AG10803 (cell line): ENCODE measurements at places on chromosomes 12 and 14.
A peak's percentile ranks its signal among the peaks of the same experiment; 100 is the strongest.

GRCh38 chr14:68464711-68465110 lies 328.2 kb downstream of the ZFP36L1 start:
- DNase-seq = peak; percentile 55

GRCh38 chr12:117098361-117099217 lies 627 bp downstream of the TESC start:
- no peak for DNase-seq

DNA sequence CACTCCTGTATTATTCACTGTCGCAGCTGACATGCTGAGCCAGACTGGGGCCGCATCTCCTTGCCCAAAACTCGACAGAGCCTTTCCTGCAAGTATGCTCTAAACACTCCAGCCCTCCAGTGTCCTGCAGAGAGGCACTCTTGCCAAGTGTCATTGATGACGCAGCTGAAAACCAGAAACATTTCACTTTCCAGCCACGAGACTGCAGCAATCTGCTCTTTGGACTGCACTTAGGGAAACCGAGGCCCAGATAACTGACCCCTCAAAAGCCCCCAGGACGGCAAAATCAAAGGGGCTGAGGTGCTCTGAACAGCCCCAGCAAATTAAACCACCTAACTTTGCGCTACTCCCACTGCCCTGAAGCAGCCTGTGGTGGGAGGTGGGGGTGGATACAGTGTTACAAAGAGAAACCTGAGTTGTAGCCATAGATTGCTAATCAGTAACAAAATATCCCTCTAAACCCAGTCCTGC lies 2.6 kb downstream of the CCDC85C start:
- peak; percentile 32 for DNase-seq

GRCh38 chr12:56119361-56119796 lies 1.3 kb downstream of the ZC3H10 start:
- peak; percentile 96 for DNase-seq

DNA sequence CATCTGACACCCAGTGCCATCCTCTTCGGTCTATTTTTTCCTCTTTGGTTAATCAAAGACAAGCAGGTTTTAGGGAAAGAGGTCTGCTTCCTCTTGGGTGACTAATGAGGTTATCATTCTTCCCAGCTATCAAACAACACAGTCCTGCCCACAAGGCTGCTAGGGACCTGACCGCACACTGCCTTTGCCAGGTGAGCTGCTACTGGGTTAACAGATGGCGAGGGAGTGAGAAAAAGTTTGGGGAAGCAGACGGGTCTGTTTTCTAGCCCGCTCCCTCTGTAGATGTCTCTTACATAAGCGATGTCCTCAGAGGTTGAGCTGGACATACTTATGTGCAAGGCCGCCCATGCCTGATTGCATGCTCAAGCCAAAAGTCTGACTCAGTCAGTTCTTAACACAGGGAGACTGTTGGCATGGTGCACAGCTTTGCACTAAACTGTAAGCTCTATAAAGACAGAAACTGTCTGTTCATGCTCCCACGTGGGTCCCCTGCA lies 94.1 kb downstream of the SLC15A4 start:
- DNase-seq = no peak

DNA sequence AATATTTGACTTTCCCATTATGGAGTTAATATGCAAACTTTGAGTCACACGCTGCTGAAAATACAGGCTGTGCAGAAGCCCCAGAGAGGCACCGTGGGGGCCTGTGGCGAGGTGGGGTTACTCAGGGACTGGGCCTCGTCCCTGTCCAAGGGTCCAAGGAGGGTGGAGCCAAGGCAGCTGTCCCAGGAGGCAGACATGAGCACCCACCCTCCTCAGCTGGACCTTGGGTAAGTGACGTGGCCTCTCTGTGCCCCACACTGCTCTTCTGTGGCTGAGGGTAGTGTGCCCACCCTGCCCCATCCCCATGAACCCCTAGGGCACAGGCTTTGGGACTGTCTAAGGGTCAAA lies 39.4 kb downstream of the FAM222A start:
- DNase-seq = no peak

DNA sequence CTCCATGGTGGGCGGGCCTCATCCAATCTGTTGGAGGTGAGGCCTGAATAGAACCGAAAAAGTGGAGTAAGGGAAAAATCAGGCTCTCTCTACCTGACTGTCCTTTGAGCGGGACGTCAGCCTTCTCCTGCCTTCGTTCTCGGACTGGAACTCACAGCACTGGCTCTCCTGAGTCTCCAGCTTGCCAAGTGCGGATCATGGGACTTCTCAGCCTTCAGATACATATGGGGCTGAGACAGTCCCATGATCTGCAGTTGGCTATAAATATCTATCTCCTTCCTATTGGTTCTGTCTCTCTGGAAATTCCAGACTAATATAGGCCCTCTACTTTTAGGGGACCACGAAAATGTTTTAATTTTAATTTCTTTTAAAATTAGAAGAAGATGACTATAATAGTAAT lies 29.7 kb upstream of the PLEK2 start:
- no peak for DNase-seq

DNA sequence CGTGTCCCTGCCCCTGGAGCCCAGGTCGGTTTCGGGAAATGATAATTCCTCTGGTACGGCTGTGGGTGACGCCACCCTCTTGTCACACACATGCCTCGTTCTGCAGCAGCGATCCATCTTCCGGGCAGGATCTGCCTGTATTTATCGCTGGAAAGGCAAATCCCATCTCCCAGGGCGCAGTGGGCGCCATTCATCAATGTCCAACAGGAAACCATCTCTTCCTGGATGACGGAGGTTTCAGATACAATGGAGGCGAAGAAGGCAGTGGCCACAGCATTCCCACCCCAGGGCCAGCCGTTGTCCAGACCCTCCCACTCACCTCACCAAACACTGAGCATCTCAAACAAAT lies 74.2 kb downstream of the NOC4L start:
- DNase-seq = no peak

- no peak for DNase-seq
These were observed 52.9 kb upstream of the BCL2L14 start for GRCh38 chr12:12017798-12018197.

- DNase-seq = no peak
These were observed 8.1 kb upstream of the EIF2S3B start for GRCh38 chr12:10497602-10498001.

GRCh38 chr14:50964683-50965390 lies 20.6 kb upstream of the PYGL start:
- DNase-seq = peak; percentile 93

GRCh38 chr14:64465831-64466554 lies 694 bp downstream of the AKAP5 start:
- peak; percentile 48 for DNase-seq

- peak; percentile 6 for DNase-seq
These were observed 391.8 kb upstream of the PRICKLE1 start for GRCh38 chr12:42981379-42981778.

DNA sequence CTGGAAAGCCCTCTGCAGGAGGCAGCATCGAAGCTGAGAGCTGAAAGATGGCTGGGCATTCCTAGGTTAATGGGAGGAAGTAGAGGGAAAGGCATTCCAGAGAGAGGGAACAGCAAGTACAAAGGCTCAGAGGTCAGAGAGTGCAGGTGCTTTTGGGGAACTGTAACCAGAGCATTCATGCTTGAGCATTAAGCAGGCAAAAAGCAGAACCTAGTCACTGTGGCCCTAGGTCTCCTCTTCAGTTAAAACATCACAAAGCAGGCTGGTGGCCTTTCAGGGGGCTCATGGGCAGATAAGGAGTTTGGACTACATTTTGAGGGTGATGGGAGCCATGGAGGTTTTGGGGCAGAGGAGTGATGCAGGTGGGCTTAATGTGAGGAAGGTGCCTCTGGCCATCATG lies 169.2 kb upstream of the MYL2 start:
- DNase-seq = no peak

- DNase-seq = no peak
These were observed 83.9 kb downstream of the EP400 start for GRCh38 chr12:132033627-132034026.

DNA sequence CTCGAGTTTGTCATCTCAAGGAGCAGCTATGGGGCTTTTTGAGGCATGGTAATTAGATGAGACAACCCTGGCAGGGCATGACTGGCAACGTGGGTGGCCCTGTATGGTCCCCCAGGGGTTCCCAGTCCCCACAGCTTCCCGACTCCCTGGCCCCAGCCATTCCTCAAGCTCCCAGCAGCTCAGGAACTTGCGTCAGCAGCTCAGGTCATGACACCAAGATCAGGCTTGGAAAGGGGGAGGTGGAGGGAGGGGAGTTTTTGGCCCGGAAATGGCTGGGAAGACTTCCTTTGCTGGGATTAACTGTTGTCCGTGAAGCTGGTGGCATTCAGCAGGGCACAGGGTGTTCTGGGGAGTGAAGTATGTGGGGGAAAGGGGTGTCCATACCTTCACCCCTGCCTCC lies 10.4 kb upstream of the NRIP2 start:
- peak; percentile 47 for DNase-seq

DNA sequence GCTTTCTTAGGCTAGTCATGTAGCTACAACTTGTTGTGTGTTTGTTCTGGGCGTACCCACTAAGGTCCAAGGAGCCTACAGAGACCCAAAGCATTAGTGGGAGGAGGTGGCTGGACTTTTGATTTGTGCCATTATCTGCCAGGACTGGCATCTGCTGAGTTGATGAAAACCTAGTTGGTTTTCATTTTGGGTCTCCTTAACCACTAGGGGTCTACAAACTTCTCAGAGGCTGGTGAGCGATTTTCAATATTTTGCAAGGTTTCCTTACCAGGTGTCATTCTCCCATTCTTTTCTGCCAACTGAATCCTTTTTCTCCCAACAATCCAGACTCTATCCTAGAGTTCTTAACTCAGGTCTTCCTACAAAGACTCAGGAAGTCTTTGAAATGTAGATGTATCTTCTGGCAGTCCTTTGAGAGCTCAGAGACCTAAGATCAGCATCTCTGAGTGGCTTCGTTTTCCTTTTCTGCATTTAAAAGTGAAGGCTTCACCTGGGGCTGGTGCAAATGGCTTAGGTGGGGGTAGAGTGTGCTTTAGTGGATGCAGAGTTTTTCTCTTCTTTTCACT lies 150.0 kb upstream of the RMST start:
- DNase-seq = no peak

DNA sequence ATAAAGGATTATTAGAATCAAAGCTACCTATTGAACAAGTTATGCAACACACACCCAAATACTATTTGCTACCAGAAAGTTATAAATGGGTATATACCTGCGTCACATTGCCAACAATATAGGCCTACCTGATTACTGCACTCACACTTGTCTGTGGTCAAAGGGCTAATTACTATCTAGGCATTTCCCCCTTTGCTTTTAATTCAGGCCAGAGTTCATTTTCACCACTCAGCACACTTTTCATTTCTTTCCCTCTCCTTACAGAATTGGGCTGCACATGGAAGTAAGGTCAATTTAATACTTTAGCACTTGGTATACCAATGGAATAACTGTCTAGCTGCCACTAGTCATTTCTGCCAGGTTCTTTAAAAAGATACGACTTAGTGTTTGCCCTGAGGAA lies 1.7 kb downstream of the SOS2 start:
- no peak for DNase-seq

- no peak for DNase-seq
These were observed 128.3 kb upstream of the STXBP6 start for GRCh38 chr14:25178255-25178654.

- DNase-seq = peak; percentile 99
These were observed 8.9 kb upstream of the FOXN3 start for GRCh38 chr14:89425931-89426330.

GRCh38 chr14:91753501-91754128 lies 21.7 kb upstream of the CATSPERB start:
- peak; percentile 11 for DNase-seq

GRCh38 chr12:79296871-79297270 lies 393.9 kb downstream of the PAWR start:
- DNase-seq = no peak

- DNase-seq = no peak
These were observed 38.0 kb downstream of the PTGER2 start for GRCh38 chr14:52352061-52352491.

DNA sequence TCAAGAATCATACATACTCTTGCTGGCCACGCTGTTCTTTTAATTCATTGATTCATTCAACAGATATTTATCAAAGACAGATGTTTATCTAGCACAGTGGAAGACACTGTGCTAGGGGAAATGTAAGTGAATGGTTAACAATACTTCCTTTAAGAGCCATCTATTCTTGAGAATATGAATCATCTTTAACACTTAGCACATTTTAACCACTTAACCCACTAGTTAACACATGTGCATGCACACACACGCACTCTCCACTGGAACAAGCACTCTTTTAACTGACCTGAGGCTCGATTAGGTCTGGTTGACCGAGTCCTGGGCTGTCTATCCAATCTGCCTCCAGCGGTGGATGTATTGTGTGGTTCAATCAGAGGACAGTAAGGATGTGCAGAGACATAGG lies 34.6 kb downstream of the LMNTD1 start:
- peak; percentile 73 for DNase-seq

- no peak for DNase-seq
These were observed 6.5 kb downstream of the WNT5B start for GRCh38 chr12:1635301-1636095.

DNA sequence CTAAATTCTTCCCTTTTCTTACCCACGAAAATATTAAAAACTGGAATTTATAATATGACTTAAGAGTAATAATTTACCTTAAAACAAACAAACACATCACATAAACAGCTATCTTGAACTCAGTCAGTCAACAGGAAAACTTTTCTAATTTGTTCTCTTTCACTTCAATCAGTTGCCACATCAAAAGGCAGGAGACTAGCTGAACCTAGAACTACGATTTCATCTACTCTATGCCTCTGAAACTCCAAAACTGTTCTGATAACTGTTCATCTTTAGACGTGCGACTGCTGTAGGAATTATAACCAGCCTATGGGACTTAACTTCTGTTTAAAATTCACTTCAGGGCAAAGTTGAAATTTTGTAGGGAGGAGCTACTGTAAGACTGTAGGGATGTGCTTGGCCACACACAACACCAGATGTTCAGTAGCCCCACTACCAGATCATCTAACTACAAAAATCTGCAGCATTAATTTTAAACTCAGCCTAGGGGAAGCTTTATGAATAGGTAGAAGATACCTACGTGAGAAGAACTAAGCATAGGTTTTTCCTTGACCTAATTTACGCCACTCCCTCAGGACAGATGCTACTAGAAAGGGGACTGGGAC lies 7.6 kb upstream of the RAD51AP1 start:
- no peak for DNase-seq

- peak; percentile 19 for DNase-seq
These were observed 49.2 kb downstream of the SSH1 start for GRCh38 chr12:108807996-108808769.

GRCh38 chr14:61841145-61841544 lies 78.9 kb downstream of the SNAPC1 start:
- DNase-seq = no peak
